ENCODE measurements at places on chromosomes 6 and 20.

DNA sequence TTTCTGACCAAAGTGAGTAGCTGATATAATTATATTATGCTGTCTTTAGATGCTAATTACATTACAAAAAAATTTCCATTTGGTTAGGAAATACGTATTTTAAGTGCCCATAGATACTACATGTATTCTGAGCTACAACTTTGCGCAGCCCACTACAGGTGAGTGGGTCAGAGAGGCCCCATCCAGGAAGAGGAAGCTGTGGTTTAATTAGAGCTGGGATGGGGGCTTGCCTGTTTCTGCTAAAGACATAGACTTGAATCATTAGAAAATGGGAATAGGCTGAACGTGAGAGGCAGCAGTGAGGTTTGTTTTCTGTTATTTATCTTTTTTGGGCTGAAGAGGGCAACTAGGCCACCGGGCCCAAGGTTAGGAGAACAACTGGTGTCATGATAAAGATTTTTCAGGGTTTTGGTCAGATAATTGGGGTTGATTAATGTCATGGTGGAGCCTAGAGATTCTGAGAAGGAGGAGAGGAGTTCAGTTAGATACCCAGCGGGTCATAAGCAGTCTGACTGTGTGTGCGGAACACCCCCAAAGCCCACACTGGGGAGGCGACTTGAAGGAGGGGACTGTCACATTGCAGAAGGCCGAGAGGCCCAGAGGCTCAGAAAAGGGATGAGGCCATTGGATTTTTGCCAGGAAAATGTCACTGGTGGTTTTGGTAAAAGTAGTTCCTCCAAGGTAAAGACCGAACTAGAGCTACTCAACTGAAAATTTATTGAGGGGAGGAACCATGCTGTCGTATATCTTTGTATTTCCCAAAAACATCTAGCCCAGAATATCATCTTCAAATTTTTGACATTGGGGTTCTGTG is 14.5 kb upstream of the IRF4 start:
- DNase-seq: no peak

DNA sequence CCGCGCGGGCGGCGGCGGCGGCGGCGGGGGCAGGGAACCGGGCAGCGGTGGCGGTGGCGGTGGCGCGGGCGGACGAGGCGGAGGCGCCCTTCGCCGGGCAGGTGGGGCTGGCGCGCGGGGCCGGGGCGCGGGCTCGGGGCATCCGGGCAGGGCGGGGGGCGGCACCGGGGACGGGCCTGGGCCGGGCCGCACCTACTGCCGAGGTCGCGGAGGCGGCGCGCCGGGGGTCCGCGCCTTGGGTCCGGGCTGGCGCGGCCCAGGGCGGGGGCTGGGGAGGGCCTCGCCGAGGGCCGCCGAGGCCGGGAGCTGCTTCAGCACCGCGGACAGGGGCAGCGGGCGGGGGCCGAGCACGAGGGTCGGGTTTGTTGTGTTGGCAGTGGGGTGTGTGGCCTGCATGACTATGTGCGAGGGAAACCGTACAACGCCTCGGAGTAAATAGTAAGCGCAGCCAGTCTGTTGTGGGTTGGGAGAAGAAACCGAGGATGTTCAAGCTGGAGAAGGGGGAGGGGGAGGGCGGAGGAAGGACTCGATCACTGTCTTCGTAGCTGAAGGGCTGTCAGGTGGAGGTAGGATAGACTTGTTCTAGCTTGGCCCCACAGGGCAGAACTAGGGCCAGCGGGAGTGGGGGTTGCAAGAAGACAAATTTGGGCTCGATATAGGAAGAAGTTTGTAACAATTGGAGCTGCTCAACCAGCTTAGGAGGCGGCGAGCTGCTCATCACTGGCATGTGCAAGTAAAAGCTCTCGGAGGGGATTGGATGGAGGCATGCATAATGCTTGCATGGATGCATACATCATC is 593 bp downstream of the MMP24 start:
- no peak for DNase-seq

GRCh38 chr6:44731485-44732095 is 344.1 kb downstream of the CDC5L start:
- DNase-seq: no peak

DNA sequence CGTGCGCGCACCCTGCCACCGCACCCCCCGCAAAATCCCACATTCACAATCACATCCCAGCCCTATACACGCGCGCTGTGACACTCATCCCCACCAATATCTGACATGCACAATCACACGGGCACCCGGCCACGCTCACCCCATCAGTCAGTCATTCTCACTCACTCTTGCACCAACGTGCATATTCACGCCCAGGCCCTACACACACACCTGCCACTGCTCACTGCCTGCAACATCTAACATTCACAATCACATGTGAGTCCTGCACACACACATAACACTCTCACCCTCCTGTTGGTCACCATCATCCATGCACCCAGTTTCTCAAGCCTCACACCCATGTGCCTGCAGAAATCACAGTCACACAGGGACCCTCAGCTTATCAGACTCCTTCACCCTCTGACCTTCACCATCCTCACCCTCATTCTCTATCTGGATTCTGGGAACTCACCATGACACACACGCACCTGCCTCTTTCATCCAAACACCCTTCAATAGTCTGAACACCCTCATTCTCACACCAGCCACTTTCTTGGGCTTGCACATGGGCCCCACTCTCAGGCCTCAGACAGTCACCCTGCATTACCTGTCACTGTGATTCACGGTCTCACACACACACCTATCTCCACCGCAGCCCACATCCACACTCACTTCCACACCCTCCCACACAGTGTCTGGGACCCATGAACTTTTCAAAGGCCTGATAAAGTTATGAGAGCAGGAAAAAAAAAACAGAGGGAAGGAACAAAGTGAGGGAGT is 748 bp upstream of the ATP9A start:
- no peak for DNase-seq

DNA sequence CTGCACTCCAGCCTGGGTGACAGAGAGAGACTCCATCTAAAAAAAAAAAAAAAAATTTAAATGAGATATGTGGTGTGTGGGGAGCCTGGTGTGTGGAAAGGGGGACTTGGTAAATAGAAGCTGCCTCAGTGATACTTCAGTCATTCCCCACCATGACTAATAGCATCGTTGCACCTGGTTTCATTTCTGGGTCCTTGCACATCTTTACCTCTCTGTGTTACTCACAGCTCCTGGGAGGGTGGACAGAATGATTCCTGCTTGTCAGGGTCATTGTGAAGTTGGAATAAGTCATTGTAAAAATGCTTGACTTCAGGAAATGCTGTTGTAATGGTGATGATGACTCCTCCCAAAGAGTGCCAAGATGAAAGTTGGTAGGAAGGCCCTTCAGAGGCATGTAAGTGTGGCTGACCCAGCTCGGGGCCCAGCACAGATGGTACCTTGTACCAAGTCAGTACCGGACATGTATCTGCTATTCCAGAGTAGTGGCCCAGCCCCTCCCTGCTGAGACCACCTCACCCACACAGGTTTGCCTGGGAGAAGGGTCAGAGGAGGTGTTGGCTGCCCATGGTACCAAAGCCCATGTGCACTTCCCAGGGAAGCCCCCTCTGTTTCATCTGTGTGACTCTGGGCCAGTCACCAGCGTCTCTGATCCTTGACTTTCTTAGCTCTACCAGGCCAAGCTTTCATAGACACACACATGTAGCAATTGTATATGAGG is 48.4 kb downstream of the PLAGL2 start:
- DNase-seq: no peak

DNA sequence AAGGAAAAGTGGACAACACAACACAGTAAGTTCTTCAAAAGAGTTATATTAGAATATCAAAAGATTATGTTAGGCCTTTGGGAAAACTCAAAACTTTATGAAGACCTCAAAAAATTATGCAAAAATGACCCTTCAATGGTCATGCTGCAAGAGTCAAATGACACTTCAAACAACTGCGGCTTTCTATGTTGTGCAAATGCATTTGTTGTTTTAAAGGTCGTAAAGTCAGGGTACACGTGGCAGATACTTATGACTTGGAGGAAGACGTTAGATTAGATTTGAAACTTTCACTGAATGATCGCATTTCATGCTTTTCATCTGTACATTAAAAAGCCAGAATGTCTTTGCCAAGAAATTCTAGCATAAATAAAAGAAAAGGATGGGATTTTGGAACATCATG is 31.4 kb downstream of the BCAS1 start:
- DNase-seq: no peak

- no peak for DNase-seq
Measured at GRCh38 chr20:1371202-1371782, 21.6 kb downstream of the FKBP1A start.

- no peak for DNase-seq
Measured at GRCh38 chr20:40565001-40565681, 123.9 kb downstream of the MAFB start.

- DNase-seq: no peak
Measured at GRCh38 chr6:41462033-41462432, 84.1 kb upstream of the FOXP4 start.

DNA sequence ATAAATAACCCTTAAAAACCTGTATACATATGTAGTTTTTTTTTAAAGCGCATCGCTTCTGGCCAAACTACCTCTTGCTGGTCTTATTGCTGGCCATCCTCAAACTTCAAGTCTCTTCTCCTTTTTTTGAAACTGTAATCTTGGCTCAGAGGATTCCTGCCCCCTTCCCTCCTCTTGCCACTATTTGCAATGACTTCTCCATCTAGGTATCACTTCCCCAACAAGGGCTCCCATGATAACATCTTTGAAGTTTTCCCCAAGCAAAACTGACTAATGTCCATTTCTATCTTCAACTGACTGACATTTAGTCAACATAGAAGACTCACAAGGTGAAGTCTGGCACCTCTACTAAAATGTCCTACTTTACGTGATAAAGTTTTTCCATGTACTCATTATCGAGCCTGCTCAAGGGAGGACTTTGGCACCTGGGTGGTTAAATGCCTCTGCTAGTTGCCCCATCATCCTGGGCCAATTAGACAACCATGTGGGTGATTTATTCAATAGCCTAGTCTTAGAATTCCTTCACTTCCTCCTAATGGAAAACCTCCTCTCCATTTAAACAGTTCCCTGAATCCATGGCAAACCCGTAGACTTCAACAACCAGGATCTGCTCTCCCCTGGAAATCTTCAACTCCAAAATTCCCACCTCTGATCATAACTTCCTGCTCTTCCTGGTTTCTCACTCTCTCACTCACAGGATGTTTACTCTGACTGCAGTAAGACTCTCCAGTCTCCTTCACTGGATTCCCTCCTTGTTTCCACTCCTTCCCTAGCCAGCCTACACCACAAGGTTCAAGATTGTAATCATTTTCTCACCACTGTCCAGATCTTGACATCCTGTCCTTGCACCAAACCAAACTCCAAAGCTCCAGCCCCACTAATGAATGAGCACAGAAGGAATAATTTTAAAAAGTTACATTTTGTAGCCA is 9.4 kb upstream of the PLAGL1 start:
- DNase-seq: no peak
